ENCODE measurements at places on chromosomes 13 and 19.
A peak's percentile ranks its signal among the peaks of the same experiment; 100 is the strongest.

DNA sequence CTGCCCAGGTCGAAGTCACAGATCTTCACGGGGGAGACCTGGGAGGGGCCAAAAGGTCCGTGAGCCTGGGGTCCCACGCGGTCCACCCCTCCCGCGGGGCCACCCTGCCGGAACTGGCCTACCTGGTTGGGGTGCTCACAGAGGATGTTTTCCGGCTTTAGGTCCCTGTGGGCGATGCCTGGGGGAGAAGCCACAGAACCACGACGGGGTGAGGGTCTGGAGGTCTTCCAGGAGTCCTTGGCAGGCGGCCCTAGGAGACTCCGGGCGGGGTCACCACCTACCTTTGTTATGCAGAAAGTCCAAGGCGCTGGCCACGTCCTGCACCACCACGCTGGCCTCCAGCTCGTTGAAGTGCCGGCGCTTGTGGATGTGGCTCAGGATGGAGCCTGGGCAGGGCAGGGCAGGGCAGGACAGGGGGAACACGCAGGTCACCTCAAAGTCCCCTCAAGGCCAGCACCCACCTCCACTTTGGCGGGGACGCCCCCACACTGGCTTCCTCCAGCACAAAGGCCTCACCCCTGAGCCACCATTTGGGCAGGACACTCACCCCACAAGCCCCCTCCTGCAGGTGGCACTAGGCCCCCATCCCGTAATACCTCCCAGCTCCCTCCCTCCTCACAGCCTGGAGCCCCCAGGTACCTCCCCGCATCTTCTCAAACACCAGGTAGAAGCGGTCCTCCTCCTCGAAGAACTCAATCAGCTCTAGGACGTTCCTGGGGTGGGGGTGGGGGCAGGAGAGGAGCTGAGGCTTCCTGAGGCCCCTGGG lies 8.4 kb downstream of the MKNK2 start:
- DNase-seq = no peak

GRCh38 chr19:40813182-40813581 lies 14.2 kb downstream of the EGLN2 start:
- DNase-seq = no peak

GRCh38 chr13:112877539-112877938 lies 91.5 kb upstream of the MCF2L start:
- no peak for DNase-seq

DNA sequence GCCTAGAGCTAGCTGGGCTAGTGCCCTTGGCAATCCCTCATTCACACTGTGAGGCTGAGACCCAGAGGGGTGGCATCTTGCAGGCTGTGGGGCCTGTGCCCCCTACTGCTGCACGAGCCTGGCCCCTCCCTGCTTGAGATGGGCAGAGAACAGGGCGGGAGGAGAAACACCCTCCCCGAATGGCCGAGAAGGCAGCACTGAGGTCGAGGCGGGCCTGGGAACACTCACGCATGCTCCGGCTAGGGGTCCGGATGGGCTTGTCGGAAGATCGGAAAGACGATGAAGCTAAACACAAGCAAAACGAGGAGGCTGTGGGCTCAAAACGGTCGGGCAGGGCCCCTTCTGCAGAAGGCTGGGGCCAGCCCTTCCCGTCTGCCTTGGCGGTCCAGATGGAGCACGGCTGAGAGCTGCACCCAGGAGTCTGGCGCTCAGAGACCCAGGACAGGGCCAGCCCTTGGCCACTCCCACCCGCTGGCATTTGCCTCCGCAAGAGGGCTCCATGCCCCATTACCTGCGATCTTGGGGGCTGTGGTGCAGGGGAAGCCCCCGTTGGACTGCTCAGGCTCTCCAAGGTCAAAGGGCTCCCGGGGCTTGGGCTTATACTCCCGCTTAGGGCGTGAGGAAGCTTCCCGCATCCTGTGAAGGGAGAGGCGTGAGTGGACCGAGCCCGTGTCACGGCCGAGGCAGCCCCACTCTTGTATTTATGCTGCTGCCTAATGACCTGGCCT lies 18.9 kb downstream of the MPND start:
- DNase-seq = no peak

GRCh38 chr19:55216461-55217198 lies 7.3 kb upstream of the PTPRH start:
- peak; percentile 97 for DNase-seq

GRCh38 chr13:72692884-72693514 lies 34.4 kb downstream of the MZT1 start:
- no peak for DNase-seq

- DNase-seq = no peak
Measured at GRCh38 chr19:29277102-29277501, 64.2 kb upstream of the UQCRFS1 start.

DNA sequence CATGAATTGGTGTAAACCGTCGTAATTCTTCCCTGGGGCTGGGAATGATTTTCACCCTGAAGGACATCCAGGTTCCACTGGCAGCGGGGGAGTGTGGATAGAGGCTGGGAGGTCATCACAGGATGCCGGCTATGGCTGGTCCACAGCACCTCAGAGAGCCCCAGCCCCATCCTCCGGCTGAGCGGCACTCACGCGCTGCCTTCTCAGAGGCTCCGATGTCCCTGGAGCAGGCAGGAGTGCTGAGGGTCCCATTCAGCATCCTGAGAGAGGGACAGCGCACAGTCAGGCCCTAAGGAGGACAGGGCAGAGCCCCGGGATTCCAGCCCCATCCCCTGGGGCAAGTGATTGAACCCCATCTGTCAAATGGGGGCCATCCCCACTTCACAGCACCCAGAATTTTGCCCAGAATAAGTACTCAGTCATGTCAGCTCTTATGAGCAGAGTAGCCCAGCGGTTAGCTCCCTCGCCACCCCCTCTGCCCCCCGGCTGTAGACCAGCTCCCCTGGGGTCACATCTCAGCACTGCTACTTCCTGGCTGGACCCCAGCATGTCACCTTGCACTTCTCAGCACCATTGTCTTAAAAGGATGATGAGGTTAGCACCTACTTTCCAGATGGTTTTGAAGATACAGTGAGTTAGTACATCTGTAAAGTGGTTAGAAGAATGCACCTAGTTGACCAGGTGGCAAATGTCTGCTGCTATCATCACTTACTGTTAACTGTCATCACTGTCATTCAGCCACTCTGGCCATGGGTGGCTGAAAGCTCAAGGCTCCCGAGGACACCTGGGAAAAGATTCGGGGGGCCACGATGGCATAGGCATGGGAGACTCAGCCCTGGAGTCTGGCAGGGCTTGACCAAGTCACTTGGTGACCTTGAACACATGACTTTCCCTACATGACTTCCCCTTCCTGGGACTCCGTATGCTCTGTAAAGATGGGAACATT lies 11.9 kb downstream of the GRAMD1A start:
- no peak for DNase-seq

- no peak for DNase-seq
Measured at GRCh38 chr13:111908981-111909380, 158.0 kb upstream of the SOX1 start.

DNA sequence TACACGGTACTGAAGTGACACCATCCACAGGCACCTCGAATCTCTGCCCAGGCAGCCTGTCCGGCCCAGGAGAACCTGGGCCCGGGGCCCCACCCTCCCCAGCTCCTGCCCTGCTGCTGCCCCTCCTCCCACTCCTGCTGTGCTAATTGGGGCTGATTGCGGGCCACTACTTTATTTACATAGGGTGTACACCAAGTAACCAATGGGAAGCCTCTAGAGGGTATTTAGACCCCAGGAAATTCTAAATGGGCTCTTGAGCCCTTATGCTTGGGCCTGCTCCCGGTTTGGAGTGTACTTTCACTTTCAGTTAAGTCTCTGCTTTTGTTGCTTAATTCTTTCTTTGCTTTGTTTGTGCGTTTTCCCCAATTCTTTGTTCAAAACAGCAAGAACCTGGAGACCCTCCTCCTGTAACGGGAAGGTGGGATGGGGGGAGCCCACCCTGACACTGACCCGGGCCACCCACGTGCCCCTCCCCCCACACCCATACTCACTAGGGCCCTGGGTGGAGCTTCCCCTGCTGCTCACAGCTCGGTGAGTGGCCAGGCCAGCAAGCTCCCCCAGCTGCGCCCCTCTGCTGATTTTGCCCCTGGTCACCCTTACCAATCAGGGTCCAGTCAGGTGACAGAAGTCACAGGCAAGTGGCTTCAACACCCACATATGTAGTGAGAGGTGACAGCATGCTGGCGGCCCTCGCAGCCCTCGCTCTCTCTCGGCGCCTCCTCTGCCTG lies 9.4 kb downstream of the SCGB2B2 start:
- DNase-seq = peak; percentile 27

DNA sequence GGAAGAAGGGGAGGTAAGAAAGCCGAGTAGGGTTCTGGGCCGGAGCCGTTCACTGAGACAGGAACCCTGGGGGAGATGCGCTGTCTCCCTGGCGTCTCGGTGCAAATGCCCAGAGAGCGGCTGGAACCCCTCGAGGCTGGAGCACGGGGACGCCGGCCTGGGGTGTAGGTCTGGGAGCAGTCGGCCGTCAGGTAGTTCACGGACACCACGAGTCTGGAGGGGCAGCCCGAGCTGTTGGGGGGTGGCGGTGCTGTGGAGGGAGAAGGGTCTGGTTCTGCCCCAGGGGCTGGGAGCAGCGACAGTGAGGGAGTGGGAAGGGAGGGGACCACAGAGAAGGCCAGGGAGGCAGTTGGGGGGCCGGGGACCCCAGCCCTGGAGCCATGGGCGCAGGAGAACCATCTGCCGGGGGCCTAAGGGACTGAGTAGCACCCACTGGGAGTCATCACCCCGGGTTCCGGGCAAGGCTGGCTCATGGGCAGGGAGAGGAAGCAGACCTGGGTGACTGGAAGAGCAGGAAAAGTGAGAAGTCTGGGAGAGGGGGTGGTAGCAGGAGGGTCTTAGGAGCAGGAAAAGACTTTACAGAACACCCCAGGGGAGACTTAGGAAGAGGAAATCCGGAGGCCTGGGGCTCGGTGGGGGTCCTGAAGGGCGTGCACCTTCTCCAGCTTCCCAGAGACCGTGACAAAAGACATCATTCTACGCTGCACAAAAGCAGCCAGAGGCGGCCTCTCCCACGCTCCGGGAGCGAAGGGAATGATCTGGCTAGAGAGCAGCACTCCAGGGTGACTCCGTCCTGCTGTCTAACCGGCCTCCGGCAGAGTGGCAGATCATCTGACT lies 173.1 kb upstream of the SOX1 start:
- no peak for DNase-seq

GRCh38 chr19:38412961-38413360 lies 10.1 kb downstream of the FAM98C start:
- no peak for DNase-seq

DNA sequence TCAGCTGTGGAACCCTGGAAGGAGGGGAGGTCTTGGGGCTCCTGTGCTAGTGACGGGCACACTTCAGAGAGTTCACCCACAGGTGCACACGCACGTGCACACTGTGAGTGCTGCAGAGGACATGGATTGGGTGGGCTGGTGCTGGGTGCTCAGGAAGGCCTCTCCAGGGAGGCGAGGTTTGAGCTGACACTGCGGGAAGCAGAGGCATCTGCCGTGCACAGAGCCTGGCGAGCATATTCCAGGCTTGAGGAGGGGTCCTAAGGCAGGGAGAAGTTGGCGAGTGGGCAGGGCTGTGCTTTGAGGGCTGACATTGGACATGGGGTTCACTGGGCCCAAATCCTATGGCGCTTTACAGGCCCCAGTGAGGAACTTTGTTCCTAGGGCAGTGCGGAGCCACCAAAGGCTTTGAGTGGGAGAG lies 25.6 kb downstream of the CCDC8 start:
- DNase-seq = no peak

- DNase-seq = no peak
Measured at GRCh38 chr19:48689449-48689848, 6.3 kb upstream of the FUT2 start.
